HFF-Myc (cell line): ENCODE measurements at places on chromosomes 12 and 14.

- DNase-seq = no peak
Measured at GRCh38 chr12:131096681-131097181, 143.0 kb downstream of the ADGRD1 start.

DNA sequence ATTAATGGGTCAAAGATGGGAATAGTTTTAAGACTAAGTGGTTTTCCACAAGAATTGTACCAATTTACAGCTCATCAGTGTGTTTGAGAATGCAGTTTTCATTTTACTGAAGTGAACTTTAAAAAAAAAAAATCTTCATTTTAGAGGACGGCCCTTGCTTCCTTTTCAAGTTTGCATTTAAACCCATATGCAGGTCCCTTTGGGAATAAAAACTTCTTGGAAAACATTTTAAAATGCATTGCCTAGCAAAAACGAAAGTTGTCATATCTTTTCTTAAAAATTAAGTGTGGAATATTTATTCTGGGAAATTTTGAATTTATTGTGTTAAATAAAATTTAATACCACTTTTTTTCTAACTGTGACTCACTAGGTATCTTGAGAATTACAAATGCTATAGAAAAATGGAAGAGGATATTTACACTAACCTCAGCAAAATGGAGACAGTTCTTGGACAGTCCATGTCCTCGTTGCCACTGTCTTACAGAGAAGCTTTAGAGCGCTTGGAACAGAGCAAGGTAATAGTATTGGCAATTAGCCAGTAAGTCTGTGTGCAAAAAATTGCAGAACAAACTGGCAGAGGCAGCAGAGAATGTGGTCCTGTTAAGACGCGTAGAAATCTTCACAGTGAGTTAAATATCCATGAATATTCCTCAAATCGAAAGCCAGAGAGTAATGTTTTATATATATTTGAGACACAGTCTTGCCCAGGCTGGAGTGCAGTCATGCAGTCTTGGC is 209.7 kb downstream of the SYNE2 start:
- DNase-seq = no peak

- no peak for DNase-seq
Measured at GRCh38 chr14:104143521-104144452, 5.4 kb downstream of the KIF26A start.

- no peak for DNase-seq
Measured at GRCh38 chr12:100138048-100138802, 4.4 kb downstream of the BLTP3B start.

GRCh38 chr14:93096691-93097322 is 18.9 kb downstream of the ITPK1 start:
- no peak for DNase-seq

DNA sequence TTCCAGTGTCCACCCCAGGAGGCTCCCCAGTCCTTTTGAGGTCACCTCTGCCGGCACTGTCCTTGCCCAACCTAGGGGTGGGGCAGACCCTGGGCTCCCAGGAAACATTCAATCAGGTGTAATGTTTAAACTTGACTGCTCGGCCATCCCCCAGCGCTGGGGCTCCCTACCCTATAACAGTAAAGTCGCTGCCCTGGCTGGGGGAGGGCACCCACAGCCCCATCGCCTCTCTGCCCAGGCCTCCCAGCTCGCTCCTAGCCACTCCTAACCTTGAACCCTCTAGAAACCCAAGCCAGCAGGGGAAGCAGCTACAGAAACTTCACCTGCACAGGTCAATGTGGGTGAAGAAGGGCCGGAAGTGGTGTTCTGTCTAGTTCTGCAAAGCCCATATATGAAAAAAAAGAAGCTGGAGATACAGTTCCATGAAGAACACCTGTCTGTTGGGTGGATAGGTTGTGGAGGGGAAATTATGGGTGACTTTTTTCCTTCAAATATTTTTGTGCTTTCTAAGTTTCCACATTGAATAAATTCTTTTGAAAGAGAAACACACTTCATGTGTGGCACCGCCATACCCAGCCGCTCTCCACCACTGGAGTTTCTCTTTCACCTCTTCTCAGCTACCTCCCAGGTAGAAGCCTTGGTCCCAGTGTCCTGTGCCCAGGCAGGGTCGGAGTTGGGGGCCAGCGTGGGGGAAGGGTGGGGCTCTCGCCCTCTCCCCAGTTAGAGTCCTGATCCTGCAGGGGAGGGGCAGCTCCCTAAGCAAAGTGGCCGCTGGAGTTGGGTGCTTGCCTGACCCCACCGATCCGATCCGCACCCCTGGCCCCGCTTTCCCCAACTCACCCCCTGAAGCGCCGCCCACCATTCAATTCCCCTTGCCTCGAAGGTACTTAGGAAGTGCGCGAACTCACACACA is 1.1 kb downstream of the CLMN start:
- DNase-seq = no peak

DNA sequence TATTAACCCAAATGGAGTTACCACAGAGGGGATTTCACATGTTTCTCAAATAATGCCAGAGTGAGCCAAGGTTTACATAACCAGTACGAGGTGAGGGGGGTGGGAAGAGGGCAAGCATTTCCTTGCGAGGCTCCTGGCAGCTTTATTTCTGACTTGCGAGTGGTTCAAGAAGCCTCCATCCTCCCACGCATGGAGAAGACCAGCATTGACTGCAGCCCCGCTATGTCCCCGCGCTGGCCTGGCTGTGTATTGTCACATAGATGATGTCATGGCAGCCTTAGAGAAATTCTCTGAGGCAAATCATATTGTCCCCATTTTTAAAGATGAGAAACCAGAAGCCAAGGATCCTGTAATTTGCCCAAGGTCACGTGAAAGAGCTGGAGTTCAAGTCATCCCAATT is 188.2 kb downstream of the CACNA1C start:
- no peak for DNase-seq

GRCh38 chr12:115752913-115753726 is 524.4 kb downstream of the MED13L start:
- peak; percentile 77 for DNase-seq

GRCh38 chr14:21072781-21073339 is 2.8 kb downstream of the ARHGEF40 start:
- no peak for DNase-seq

DNA sequence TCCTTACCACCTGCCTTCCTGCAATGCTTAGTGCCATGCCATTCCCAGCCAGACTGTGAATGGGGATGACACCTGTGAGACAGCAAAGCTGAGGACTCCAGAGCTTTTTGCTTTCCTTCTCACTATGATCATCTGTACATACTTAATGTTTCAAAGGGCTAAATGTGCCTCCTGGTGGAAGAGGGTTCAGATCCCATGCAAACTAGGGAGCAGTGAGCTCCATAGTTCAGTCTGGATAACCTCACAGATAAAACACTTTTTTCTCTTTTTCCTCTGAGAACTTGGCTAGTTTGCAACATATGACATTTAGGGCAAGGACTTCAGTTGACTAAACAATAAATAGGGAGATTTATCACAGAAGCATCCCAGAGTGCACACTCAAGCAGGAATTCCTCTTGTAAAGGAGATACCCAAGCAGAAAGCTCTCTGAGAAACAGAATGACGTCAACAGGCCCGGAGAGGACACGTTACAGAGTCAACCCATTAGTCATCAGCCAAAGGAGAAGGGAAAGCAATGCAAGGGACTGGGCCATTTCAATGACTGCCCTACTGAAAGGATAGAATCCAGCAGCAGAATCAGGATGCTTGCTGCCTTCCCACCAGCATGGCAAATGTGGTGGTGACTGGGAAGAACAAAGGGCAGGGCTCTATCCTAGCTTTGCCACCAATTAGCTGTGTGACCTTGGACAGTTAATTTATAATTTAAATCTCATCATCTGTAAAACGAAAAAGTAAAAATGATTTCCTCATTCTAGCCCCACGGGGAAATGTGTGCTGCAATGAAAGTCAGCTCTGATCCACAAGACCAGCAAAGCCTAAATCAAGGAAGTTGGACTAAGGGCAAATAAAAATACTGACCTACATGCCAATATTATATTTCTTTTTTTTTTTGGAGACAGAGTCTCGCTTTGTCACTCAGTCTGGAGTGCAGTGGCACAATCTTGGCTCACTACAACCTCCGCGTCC is 80.8 kb upstream of the ACTN1 start:
- DNase-seq = peak; percentile 67

DNA sequence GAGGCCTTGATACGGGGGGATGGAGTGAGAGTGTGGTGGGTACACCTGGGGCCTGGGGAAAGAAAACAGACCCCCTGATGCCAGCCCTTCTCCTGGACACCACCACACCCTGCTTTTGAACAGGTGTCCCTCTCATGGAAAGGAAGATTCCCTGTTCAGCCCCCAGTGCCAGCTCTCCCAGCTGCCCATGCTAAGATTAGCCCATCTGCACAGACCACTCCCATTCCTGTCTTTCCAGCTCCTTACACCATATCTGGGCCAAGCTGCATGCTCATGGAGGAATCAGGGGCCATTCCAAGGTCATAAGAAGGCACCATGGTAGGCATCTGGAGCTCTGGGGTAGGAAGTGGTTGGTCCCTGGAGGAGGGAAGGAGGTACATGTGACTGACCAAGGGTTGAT is 9.6 kb downstream of the NAB2 start:
- DNase-seq = no peak

DNA sequence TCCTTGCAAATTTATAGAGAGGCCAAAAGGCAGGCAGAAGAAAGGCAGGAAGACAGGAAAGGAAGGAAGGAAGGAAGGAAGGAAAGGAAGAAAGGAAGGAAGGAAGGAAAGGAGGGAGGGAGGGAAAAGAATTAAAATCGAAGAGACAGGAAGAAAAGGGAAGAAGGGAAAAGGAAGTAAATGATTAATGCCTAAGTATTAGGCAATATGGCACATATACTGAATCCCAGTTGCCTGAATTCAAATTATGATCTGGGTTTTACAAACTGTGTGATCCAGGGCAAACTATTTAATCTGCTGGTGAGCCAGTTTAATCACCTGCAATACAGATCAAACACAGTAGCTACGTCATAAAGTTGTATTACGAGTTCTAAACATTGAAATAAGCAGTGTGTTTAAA is 983.6 kb downstream of the FLRT2 start:
- DNase-seq = no peak

DNA sequence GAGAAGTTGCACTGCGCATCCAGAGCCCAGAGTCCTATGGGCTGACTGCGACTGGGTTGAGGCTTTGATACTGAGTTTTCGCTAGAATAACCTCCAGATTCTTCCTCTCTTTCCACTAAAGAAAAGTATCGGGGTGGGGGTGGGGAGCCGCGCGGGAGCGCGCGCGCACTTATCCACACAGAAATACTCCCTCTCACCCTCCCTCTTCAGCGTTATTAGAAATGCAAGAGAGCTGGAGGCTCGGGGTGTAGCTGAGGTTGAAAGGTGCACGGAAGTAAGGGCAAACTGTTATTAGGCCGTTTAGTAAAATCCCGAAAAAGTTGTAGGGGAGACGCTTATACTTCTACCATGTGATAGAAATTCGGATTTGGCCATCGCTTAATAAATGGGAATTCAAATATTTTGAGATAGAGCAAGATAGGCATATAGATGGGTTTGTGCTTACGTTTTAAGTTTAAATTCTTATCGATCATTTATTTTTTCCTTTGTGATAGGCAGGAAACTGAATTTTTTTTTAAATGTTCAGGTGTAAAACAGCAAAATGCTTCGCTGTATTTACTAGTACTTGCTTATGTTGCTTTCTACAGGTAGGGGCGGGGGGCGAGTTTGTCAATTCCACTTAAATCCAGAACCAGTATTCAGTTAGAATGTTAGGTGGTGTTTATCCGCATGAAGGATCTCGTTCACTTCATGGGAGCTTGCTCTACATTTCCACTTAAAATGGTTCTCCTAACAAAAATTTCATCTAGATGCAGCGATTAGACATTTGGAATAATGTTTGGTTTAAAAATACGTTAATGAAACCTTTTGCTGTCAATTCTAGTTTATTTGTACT is 1.1 kb downstream of the ARHGAP5 start:
- DNase-seq = no peak

DNA sequence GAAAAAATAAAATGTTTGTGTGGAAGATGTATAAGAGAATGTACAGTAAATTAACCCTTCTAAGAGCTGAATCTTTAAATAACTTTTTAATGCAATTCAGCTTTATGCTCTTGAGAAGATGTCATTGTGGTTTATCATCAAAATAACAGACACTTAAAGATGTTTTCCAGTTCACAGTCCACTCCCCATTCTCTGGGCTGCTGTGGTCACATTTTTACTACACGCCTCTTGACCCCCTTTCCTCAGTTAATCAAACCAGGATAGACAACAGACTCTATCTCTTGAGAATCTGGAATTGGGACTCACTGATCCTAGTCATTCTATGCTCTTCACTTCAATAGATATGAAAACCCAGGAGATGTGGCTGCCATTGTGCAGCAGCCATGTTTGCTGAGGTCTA is 24.7 kb upstream of the OR6J1 start:
- no peak for DNase-seq

GRCh38 chr12:121579190-121579791 is 1.5 kb downstream of the KDM2B start:
- no peak for DNase-seq

- DNase-seq = no peak
Measured at GRCh38 chr12:64999148-64999425, 122.0 kb downstream of the WIF1 start.

GRCh38 chr12:38157274-38157932 is 159.2 kb upstream of the ALG10B start:
- no peak for DNase-seq

DNA sequence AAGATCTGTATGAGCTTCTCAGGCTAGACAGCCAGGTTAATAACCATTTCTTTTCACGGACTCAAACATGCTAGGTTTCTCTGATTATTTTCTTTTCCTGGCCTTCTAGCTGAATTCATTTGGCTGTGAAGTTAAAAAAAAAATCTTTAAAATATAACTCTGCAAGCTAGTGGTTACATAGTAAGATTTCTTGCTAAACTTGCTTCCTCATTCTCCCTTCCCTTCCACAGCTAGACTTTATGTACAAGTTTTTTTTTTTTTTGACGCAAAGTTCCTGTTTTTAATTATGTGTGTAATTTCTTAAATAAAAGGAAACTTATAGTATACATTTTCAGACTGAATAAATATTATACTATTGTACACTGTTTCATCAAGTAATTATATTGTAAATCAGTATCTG is 145.4 kb downstream of the TMTC2 start:
- DNase-seq = no peak

- DNase-seq = no peak
Measured at GRCh38 chr14:61226015-61226654, 55.0 kb downstream of the TMEM30B start.
